NCI-H226 (cell line): ENCODE measurements at places on chromosomes 4 and X.

- DNase-seq, result no peak
Observed at GRCh38 chr4:64271601-64272081, 137.6 kb downstream of the TECRL start.

- no peak for DNase-seq
Observed at GRCh38 chrX:470686-471085, 84.0 kb upstream of the PPP2R3B start.

DNA sequence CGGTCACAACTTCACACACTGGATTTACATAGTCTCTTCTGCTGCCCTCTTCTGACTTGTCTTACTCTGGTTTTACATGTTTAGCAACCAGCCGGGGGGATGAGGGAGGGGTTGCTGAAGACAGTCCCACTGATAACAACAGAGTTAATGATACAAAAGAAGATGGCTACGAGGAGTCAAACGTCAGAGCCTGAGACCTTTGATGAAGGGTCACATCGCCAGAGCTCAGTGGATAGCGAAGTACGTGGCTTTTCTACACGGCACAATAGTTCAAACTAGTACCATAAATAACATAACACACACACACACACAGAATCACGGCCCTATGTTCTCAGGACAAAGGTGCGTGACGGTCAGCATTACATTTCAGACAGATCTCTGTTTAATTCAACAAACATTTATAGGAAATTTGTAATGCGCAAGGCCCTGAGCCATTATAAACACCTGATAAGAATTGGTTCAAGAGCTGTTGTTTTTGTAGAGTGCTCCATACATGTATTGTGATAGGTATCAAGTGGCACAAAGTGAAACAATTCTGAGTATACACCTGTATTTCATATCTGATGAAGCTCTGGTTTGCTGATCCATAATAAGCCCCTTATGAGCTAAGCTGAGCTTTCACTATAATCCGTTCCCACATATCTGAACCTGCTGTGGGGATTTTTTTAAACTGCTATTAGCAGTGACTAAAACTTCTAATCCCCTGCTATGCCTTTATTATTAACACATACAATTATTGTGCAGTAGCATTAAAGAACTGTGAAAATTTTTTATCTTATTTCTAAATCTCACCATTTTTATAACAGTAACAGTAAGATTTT is 100.0 kb downstream of the NR3C2 start:
- DNase-seq, result no peak

DNA sequence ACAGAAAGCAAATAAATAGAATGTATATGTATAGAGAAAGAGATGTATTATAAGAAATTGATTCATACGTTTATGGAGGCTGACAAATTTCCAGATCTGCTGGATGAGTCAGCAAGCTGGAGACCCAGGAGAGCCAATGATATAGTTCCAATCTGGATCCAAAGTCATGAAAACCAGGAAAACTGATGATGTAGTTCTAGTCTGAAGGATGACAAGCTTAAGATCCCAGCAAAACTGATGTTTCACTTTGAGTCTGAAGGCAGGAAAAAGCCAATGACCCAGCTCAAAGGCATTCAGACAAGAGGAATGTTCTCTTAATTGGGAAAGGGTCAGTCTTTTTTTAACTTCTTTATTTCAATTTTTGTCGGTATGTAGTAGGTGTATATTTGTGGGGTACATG is 102.6 kb downstream of the LHFPL1 start:
- no peak for DNase-seq

DNA sequence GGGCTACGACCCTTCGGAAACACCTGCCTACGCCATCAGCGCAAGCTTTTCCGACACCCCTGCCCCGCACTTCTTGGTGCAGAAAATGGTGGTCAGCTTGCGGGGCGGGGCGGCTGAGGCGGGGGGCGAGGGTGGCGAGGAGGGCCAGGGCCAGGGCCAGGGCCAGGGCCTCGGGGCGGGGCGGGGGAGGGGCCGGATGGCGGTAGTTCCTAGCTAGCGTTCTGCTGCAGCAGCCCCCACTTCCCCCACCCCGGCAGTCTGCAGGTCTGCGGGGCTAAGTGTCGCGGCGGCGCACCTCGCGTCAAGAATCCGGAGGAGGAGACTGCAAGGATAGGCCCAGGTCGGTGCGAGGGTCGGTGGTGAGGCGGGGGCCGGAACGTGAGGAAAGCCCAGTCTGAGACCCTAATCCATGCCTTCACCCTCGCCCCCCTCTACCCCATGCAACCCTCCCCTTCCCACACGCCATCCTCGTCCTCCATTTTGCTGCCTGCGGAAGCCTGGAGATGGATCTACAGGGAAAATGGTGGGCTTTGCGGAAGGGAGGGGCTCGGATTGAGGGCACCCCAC is 600 bp downstream of the BEX4 start:
- DNase-seq, result no peak

- no peak for DNase-seq
Observed at GRCh38 chr4:148182230-148182911, 259.8 kb downstream of the NR3C2 start.
